Activated CD8-positive, alpha-beta memory T cell treated with anti-CD3 and anti-CD28 coated beads, Interleukin-2, amount 50 U/mL, for 4 hours (primary cell): ENCODE measurements at places on chromosomes 1 and 21.

DNA sequence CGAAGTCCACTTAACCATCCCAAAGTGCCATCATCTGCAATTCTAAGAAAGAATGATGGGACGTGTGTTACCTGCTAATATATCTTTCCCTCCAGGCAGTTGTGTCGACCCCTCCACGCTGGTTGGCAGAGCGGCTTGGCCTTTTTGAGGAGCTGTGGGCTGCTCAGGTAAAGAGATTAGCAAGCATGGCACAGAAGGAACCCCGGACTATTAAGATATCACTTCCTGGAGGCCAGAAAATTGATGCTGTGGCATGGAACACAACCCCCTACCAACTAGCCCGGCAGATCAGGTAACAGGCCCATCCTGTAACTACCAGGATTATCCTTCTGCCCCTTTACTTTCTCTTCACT lies 520 bp downstream of the TARS2 start:
- DNase-seq = no peak

DNA sequence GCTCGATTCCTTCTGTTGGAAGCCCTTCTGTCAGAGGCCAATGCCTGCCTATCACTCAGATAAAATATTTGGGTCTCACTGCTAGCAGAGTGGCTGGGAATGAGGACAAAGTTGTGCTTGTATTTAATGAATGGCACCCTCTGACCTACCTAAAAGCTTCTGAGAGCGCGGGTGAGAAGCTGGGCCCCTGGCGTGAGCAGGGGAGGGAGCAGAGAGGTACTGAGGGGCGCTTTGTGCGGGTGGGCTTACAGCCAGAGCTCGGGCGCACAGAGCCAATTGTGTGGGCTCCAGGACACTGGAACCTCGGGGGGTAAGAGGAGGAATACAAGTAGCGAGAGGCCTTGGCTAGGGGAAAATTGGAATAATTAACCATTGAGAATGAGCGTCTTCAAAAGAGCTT lies 32.3 kb downstream of the PCAT6 start:
- DNase-seq = no peak

GRCh38 chr1:163271535-163271934 lies 50.2 kb upstream of the NUF2 start:
- no peak for DNase-seq

GRCh38 chr1:86866665-86867064 lies 47.3 kb downstream of the SELENOF start:
- DNase-seq = no peak

GRCh38 chr1:201454608-201455007 lies 14.4 kb downstream of the PHLDA3 start:
- DNase-seq = no peak

DNA sequence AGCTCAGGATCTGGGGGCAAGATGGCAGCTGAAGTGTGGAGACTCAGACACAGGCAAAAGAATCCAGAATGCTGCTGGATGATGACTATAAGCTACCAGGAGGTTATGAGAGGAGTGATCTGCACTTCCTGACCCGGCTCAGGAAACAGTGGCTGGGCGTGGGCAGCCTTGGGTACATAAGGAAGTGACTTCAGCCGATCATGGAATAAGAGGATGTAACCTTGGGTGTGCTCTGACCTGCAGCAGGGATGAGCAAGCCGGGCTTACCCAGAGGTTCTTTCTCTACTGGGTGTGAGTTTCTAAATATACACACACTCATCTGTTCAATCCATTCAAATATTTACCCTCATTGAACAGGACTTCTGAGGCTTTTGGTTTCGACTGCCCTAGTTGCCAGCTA lies 62.7 kb downstream of the CD34 start:
- DNase-seq = no peak

DNA sequence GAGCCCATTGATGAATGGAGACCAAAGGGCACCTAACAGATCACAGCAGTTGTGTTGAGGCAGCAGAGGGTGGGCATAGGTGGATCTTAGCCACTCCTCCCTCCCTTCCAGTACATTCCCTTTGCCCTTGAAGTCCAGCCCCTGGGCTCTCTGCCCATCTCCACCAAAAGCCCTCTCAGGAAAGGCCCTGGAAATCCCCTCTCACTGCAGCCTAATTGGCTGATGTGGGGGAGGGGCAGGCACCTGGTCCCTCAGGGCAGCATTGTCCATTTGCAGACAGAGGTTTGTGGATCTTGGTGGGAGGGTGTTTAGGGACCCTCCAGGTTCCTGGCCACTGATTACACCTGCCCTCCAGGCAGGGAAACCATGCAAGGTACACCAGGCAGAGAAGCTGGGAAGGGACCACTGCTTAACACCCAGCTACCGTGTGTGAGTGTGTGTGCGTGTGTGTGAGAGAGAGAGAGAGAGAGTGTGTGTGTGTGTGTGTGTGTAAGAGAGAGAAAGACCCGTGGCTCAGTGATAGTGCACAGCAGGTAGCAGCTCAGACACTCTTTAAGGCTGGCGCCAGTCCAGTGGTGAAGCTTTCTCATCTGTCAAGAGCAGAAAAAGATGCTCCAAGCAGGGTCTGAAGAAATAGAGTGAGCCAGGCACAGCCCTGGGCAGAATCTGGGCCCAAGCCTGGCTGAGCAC lies 71.1 kb downstream of the MATN1 start:
- no peak for DNase-seq

GRCh38 chr1:109467301-109467777 lies 993 bp downstream of the SYPL2 start:
- DNase-seq = no peak

- no peak for DNase-seq
Observed at GRCh38 chr21:37206496-37206895, 60.6 kb downstream of the VPS26C start.

GRCh38 chr1:30778154-30778978 lies 20.8 kb upstream of the LAPTM5 start:
- DNase-seq = peak; percentile 34

DNA sequence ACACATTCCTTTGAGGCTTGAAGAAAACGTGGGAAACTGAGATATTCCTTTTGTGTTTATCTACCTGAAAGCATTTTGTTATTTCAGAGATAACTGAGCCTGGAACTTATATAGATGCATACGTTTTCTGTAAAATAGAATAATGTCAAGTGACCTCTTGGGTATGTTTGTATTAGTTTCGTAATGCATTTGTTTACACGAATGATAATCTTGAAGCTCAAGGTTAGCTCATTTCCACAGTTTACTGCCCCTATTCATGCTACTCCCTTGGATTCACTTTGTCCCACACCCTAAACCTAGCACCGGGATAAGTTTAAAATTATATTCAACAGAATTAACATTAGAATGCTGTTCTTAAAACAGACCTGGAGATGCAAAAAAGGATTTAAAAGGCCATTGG lies 54.4 kb downstream of the MRPL39 start:
- no peak for DNase-seq

- no peak for DNase-seq
Observed at GRCh38 chr1:204278958-204279357, 65.2 kb upstream of the GOLT1A start.

- no peak for DNase-seq
Observed at GRCh38 chr21:15831497-15831896, 101.7 kb downstream of the USP25 start.

DNA sequence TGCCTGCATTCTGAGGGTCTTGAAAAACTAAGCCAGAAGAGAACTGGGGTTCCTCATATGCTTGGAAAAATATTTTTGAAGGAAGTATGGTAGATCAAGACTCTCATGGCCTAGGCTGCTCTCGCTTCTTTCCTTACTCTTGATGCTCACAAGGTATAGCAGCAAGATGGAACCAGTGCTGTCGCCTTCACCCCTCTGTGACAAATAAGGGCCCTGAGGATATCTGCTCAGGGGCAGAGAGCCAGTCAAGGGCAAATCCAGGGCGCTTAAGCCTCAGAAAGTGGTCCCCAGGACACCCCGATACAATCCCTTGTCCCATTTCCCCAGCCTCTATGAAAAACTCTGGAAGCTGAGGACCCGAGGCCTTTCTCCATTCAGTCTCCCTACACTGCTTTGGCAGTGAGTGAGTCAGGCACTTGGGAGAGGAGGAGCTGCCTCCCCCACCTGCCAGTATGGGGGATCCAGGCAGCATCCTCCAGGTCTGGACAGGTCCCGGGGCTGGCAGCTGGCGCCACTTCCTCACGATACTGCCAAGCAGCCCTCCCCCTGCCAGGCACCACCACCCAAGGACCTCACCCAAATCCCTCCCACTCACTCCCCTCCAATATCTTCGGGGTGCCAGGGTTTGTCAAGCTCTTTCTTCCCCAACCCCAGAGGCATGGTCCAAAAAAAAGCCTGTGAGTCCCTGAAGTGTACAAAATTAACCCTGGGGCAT lies 1.3 kb downstream of the IGSF9 start:
- DNase-seq = no peak

DNA sequence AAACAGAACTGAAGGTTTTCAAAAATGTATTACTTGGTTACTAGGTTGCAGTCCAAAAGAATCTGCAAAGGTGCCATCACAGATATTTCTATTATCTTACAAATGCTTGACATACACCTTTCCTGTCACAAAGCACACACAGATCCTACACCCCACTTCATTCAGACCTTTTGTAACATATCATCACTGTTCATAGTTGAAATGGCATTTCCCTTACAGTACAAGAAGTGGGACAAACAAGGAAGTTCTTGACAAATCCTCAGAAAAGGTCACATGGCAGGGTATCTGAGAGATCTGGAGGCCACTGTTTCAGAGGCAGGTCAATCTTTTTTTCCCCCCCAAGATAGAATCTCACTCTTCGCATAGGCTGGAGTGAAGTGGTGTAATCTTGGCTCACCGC lies 21.3 kb downstream of the TOR1AIP2 start:
- DNase-seq = no peak

- DNase-seq = no peak
Observed at GRCh38 chr1:168665975-168666374, 63.0 kb downstream of the DPT start.

DNA sequence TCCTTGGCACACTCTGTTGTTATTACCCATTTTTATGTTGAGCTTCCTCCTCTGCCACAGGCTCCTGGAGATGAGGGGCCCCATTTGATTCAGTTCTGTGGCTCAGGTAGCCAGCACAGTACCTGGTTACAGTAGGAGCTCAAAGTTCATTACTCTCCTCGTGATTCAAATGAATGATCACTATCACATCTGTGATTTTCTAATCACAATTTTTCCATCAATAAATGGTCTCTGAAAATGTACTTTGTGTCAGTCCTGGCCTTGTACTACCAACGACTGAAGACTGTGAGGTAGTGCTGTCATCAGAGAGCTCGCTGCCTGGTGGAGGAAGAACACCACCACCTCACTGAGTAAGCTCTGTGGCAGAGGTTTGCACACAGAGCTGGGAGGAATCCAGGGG lies 106.8 kb upstream of the JUN start:
- DNase-seq = no peak

GRCh38 chr1:164699815-164700491 lies 141.0 kb downstream of the PBX1 start:
- no peak for DNase-seq

GRCh38 chr1:194658090-194658439 lies 1471.7 kb upstream of the B3GALT2 start:
- no peak for DNase-seq

DNA sequence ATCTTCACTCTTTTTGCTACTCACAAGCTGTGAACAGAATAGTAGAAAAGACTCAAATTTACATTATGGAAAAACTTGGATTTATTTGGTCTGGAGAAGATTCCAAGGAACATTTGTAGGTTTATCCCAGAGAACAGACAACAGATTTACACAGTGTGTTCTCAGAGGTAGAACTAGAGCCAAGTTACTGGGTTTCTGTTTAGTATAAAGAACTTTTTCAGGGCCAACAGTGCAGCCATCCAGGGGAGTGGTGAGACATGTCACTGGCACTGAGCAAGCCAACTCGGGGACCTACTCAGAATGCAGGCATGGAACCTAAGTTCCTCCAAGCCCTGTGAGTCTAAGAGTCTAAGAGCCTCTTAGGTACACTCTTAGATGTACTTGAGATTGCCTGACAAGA lies 142.6 kb downstream of the OMA1 start:
- DNase-seq = no peak

DNA sequence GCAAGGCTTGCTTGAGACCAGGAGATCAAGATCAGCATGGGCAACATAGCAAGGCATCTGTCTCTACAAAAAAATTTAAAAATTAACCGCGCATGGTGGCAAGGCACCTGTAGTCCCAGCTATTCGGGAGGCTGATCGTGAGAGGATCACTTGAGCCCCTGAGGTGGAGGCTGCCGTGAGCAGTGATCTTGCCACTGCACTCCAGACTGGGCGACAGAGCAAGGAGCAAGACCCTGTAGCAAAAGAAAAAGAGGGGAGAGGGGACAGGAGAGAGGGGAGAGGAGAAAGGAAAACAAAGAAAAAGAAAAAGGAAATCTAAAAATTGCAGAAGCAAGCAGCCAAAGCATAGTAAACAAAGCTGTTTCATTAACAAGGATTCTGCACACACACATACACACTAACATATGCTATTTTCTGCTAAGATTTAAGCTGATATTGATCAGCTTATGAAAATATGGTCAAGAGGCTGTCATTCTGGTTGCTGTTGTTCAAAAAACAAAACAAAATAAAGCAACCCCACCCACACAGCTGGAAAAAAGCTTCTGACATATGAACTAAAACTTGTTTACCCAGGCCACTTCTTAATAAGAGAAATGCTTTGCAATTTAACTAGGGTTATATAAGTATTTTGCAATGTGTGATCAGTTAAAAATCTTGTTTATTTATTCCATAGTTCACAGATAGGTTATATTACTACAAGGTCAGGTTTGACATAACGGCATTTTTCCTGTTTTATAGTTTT lies 1.8 kb downstream of the ARNT start:
- DNase-seq = no peak

- DNase-seq = no peak
Observed at GRCh38 chr1:63688302-63688890, 85.4 kb upstream of the ROR1 start.

- DNase-seq = no peak
Observed at GRCh38 chr1:174795806-174796205, 203.9 kb upstream of the CACYBP start.

GRCh38 chr21:43267391-43268085 lies 98.7 kb downstream of the CRYAA start:
- no peak for DNase-seq

GRCh38 chr1:81506699-81507098 lies 294.0 kb upstream of the ADGRL2 start:
- DNase-seq = no peak

DNA sequence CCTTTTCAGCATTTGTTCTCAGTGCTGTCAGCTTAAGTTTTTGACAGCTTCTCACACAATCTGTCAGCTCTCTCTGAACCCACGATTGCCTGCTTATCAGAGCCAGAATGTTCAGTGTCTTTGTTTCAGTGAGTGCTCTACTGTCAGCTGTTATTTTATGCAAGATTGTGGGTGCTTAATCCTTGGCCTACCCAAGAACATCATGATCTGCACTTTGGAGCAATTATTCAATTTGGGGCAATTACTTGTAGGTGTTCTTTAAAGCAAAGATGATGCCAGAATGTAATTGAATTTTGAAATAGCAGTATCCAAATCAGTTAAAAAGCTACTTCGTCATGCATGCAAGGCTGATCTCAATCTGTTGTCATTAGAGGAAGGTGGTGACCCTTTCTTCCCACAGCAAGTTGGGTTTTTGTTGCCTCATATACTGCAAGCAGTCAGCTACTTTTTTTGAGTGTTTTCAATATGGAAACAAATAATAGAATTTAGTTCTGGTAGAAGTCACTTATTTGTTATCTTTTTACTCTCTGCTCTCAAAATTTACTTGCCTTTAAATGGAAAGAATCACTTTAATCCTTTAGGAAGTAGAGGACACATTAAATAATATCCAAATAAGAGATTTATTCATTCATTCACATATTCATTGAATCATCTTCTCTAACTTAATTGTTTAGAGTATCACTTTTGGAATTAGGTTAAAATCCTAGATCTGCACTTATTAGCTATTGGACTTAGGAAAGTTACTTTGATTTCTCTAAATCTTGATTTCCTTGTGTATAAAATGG lies 253.5 kb upstream of the CACYBP start:
- DNase-seq = no peak
